LNCaP clone FGC (cell line): ENCODE measurements at places on chromosomes 12 and 14.
A peak's percentile ranks its signal among the peaks of the same experiment; 100 is the strongest.

DNA sequence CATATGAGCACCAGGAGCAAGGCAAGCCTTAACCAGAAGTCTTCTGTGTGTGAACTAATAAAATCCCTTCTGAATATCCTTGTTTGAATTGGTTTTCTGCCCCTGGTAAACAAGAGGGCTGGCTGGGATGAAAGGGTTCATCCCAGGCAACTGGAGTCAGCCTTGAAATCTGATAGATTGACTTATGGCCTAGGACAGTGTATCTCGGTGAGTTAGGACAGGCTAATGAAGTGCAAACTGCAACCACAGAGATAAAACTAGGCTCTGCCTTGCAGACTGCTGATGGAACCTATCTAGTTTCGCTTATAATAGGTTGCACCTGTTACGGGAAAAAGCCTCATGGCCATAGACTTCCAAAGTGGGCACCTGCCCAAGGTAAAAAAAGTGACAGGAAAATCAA, 451.9 kb upstream of the NOVA1 start:
- no peak for DNase-seq

DNA sequence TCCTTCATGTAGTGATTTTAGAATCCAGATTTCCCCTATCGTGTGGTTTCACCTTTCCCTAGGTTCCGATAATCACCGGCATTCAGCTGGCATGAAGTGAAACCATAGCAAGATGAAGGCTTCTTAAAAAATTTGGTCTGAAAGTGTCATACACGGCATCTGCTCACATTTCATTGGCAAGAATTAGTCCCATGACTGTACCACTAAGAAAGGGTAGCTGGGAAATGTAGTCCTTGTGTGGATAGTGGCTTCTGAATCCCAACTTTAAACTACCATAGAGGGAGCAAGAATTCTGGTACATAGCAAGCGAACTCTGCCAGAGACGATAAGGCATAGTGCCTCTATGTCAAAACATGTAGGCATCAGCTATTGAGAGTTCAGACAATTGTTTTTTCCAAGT, 360.1 kb upstream of the TBX3 start:
- DNase-seq: no peak

DNA sequence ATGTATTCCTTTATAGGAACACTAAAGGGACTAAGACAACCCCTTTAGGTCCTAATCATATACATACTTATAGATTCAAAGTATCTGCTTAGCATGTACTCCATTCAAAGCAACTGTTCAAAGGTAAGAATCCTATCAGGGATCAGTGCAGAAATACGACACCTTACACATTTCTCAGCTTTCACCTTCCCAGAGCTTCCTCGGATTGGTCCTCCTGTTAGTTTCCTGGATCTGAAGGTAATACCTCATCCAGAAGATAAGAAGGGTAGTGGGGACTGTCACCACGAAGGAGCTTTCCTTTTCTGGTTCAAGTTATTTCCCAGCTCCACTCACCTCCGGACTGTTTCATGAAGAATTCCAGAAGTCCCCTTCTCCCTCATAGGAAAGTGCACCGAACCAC, 38.0 kb downstream of the RCOR1 start:
- DNase-seq: no peak

GRCh38 chr12:85951823-85952222, 77.7 kb downstream of the NTS start:
- peak; percentile 6 for DNase-seq

DNA sequence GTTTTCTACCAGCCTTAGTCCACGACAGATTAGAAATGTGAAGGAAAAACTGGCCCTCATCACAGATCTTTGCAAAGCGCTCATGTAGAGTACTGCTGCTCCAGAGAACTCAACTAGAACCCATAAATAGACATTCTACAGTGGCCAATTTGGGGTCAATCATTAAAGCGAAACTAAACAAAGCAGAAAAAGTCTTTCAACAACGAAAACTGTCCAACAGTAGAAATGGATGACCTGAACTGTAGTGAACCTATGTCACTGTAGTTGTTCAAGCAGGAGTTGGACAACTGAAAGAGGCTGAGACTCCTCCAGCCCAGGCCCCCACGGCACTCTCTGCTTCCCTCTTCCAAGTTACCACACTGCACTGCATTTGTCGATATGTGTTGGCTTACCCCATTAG, 472.6 kb downstream of the BCAT1 start:
- no peak for DNase-seq

DNA sequence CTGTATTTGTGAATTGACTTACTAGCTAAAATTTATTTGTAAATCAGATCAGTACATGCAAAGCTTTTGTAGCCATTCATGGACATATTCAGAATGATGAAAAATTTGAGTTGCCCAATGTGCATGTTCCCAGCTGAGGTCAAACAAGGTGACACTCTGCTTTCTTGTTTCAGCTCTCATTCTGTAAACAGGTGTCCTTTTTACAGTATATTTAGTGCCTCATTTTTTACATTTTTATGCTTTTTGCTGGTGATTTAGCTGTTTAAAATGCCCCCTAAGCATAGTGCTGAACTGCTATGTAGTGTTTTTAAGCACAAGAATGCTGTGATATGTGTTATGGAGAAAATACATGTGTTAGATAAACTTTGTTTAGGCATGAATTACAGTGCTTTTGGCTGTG, 76.3 kb downstream of the MIA2 start:
- no peak for DNase-seq

DNA sequence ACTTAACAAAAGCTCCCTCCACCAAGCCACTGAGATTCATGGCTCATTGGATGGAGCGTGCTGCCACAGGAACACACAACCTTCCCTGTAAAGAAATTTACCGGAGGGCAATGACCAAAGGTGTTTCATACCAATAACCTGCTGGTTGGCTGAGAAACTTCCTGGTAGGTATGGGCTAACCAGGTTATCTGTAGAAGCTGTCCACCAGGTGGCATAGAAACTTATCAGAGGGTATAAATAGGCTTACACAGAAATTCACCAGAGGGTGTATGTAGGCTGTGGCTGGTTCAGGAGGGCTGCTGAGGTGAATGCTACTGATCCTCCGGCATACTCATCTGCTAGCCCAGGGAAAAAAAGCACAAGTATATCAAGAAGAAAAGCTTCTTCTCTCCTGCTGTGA, 27.1 kb upstream of the MTERF2 start:
- DNase-seq: peak; percentile 50

DNA sequence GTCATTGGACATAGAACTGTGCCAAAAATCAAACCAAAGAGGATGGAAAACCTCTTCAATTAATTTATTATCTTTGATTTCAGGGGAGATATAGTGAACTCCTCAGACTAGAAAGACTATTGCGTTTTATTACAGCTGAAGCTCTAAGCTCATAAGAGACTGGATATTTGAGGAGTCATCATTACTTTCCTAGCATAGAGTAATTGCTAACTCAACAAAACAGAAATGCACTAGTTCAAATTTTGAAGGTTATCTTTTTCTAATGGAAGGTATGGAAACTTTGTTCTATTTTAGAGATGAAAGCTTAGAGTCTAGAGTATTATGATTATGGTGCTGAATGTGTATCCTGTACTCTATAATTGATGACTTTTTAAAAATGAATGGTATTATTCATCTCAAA, 5.3 kb upstream of the BEST3 start:
- DNase-seq: no peak

- DNase-seq: no peak
Observed at GRCh38 chr14:34496679-34497513, 34.9 kb upstream of the SPTSSA start.

- DNase-seq: no peak
Observed at GRCh38 chr12:116263844-116264243, 13.6 kb downstream of the MED13L start.

DNA sequence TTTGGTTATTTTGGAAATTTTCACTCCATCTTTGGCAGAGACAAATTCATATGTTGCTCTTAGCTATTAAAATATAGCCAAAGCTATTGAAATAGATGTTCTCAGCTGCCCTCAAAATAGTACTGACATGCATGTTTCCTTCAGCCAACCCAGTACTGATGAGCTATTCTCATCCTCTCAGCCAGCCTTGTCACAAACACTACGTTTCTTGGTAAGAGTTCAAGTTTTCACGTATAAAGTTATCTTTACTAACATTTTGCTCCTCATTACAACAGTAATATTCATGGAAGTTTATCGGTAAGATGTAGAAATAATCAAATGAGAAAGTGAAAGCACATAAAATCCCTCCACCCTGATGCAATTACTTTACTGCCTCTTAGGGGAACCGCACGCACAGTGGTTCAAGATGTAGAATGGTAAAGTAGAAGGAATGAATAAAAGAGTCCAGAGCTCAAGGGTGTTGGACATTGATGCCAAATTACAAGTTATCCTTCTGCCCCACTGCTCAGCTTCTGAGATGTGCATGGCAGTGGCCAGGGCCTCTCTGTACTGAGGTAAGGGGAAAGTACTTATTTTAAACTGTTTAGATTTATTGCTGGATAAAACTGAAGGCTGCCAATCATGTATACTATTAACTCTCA, 20.7 kb downstream of the GCH1 start:
- DNase-seq: no peak

- DNase-seq: no peak
Observed at GRCh38 chr14:67623114-67623513, 3.4 kb downstream of the ARG2 start.

DNA sequence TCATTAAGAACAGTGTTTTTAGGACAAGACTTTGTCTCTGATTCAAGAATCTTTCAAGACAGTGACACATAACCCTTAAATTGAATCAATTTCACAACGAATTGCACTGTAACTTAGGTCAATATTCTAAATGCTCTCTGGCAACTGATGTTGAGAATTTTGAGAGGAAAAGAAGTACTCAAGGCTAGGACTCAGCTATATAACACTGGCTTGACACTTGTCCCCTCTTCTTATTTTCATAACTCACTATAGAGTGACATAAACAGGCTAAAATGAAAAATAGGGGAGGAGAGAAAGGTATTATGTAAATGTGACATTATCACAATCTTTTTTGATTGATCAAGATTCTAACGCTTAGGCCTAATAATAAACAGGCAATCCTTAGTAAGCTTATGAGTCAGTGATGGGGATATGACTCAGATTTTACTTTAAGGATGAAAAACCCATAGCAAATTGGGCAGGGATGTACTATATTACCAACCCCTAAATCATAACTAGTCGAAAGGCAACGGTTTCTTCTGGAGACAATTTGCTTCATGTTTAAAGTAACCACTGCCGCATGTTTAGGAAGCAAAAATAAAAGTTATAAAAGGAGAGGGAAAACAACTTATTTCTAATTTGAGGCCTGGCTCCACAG, 10.9 kb downstream of the BTG1 start:
- no peak for DNase-seq

- no peak for DNase-seq
Observed at GRCh38 chr14:94170136-94170535, 4.0 kb upstream of the PPP4R4 start.

GRCh38 chr14:94049625-94050023, 23.5 kb downstream of the OTUB2 start:
- DNase-seq: no peak

DNA sequence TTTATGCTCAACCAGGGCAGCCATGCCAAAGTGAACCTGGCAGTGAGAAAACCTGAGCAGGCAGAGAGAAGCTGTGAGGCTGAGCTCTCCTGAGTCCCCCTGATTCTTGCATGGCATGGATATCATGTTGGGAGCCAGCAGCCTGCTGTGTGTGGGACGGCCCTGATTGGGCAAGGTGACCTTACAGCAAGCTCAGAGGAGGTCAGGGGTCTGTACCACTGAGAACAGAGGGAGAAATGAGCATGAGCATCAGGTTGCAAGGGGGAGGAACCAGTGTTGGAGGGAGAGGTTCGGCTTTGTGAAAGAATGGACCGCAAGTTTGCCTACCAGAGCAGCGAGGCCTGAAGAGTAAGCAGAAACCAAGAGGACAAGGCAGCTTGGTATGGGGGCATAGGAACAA, 59.1 kb upstream of the PTGR2 start:
- DNase-seq: no peak

DNA sequence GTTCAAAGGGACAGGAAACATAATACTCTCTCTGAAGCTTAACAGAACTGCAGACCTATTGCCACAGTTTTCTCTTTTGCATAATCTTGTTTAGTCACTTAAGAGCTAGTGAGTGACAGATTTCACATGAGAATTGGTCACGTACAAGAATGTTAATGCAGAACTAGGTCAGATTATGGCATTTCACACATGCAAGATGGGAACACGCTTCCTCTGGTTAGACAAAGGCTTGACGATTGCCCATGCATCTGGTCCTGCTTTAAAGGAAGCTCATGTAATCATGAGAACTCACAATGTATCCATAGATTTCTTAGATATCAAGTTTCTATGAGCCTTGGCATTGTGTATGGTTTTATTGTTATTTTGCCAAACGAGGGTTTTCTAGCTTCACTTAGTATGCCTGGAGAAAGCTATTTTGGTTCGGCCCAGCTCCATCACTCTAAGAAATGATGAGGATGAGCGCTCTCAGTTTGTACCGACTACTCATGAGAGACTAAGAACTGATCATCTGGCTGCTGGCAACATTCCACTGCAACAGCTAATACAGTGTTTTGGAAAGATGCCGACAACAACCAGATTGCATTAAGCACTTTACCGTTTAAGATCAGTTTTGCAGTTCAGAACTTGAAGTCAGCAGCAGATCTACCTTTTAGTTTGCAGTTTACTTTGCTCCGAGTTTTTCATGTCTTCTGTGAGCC, 380.0 kb downstream of the DIO2 start:
- no peak for DNase-seq
